ENCODE measurements at places on chromosomes 13 and 19.

- no peak for DNase-seq
Observed at GRCh38 chr13:105184201-105184600, 1351.3 kb downstream of the EFNB2 start.

DNA sequence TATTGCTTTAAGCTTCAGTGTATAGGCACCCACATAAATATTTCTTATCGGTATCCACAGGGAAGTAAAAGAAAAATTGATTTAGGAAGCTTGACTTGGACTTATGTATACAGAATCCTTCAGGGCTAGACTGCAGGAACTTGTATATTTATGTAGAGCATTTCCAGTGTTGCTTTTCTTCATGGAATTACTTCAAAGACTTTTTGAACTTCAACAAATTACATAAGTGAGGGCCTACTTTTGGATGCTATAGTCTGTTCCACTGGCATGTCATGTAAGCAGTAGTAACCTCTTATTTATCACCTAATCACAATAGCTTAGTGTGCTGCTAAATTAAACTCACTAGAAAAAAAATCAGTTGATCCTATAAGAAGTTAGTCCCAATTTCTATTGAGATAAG is 557.9 kb upstream of the SLITRK6 start:
- no peak for DNase-seq

- DNase-seq: no peak
Observed at GRCh38 chr19:1054102-1055027, 12.6 kb upstream of the ARHGAP45 start.

DNA sequence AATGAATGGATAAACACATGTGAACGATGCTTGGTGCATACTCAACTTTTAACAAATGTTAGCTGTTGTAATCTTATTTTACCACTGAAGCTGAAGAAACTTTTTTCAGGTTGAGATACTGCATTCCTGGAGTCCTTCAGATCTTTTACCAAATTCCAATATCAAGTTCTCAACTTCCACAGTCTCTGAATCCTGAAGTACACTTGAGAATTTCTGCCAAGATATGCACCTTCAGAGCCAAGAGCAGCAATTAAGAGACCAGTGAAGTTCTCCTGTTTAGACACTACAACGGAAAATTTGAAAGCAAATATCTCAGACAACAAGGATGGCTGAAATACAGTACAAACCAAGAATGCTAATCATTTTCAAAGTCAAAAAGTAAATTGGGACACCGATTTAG is 84.6 kb upstream of the MTIF3 start:
- DNase-seq: no peak

DNA sequence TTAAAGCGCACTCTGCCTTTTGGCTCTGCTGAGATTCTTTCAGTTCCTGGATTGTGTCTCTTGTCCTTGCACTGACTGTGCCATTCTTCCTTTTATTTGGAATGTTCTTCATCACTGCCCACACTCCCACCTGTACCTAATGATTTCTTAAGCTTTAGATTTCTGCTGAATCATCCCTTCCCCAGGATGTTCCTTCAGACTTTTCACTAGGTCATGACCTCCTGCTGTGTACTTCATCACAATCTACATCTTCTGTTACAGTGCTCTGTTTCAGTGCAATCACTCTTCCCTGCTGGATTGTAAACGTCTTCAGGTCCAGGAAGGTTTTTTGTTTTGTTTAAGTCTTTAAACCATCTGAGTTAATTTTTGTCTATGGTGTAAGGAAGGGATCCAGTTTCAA is 281.0 kb downstream of the ATP8A2 start:
- peak; percentile 57 for DNase-seq

DNA sequence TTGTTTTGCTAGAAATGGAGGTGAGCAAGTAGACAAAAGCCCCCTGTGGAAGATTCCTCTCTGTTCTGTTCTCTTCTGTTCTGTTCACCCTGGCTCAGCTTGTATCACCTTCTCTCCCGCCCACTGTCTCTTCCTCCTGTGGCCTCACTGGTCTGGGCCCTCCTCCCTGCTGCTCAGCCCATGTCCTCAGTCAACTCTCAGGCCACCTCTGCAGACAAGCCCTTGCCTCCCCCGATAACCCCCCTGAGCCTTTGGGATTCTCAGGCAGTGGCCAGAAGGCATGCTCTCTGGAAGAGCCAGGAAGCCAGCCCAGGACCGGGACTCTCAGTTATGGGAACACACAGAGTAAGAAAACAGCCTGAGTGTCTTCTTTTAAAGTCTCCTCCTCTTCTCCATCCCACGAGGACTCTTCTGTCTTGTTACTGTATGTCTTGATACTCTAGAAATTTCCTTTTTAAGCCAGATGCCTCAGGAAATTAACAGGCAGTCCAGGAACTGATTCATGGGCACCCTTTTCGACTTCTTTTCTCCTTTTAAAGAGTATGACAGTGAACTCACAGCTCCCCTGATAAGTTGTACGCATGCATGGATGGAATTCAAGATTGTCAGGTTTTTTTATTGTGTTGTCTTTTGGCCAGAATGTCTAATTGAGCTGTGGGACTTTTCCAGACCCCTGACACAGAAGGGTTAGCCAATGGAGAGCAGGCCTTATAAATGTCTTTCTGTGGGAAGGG is 33.7 kb downstream of the SHISA2 start:
- DNase-seq: peak; percentile 18

DNA sequence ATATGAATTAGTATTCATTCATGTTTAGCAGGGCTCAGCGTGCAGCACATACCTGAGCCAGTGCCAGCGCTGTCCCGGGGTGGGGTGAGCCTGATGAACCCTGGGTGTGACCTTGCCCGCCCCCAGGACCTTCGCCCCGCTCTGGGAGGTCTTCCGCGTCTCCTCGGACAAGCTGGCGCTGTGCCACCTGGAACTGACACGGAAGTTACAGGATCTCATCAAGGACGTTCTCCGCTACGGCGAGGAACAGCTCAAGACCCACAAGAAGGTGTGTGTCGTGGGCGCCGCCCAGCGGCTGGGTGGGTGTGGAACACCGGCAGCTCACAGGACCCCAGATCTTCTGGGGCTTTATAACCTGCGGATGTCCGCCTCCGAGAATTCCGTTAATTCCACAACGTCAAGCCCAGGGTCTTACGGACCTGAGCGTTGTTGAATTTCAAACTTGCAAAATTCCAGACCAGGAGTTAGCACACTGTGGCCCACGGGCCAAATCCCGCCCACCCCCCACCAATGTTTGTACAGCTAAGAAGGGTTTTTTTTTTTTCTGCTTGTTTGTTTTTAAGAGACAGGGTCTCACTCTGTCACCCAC is 15.4 kb downstream of the FCHO1 start:
- peak; percentile 61 for DNase-seq

DNA sequence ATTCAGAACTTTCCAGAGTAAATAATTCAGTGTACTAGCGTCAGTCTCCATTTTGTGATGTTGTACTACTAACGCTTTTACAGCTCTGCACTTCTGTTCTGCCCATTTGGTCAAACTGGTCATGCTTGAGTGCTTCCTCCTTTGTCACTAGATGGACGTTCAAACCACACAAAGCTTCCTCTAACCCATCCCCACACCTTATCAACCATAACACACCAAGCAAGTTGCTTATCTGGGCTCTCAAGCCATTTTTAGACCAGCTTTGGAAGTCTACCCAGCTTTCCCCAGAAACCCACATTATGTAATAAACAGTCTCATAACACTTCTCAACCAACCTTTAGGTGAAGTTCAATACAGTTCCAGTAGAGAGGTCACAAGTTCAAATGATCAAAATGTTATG is 2.3 kb upstream of the ZNF347 start:
- no peak for DNase-seq

DNA sequence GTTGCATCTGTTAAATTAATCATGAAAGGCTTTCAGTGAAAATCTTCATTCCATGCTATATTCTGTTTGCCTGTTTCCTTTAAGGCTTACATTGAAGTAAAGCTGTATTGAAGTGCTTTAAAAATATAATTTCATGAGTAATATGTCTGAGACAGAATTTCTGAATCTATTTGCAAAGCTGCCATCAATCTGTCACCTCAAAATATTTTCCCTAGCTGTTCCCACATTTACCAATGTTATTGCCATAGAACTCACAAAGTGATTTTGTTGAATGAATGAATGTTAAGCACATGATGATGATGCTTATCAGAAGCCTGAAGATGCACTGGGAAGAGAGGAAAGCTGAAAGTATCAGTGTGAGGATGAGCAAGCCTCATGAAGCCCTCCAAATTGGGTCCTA is 115.8 kb downstream of the NHLRC3 start:
- DNase-seq: no peak

Measured in RCC 7860 (cell line).